ENCODE measurements at places on chromosomes 1 and 21.

- no peak for DNase-seq
Measured at GRCh38 chr1:181643631-181644030, 160.3 kb downstream of the CACNA1E start.

DNA sequence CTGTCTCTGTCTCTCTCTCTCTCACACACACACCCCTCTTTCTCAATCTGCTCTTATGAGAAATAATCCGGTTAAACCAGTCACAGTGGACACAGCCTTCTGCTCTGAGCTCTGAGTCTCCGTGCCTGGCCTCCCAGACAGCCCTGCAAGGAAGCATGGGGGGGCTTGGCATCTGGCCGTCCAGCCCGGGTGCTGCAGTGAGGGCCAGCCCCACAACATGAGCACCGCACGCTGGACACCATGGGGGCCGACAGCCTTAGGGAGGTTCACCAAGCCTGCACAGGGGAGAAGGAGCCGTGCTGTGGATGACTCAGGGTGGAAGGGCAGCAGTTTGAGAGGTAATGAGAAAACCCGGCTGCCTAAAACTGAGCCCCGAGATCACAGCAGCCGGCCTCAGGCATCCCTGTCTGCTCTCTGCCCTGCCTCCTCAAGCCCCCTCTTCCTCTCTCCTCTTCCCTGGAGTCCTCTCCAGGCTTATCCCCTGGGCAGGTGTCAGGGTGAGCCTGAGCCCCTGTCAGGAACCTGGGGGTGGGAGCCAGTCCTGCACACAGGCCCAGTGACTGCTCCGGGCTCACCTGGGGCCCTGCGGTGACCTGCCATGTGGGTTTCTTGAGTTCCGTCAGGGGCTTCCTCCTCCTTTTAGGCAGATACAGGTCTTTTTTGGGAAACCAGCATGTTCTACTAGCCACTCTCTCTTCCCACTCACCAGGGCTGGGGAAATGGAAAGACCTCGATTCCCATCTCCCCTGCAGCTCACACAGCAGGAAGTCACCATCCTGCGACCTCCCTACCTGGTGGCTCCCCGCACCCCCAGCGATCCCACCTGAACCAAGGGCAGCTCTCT, 92.8 kb downstream of the ITPKB start:
- DNase-seq, result no peak

- no peak for DNase-seq
Measured at GRCh38 chr1:71093938-71094337, 13.1 kb upstream of the ZRANB2 start.

DNA sequence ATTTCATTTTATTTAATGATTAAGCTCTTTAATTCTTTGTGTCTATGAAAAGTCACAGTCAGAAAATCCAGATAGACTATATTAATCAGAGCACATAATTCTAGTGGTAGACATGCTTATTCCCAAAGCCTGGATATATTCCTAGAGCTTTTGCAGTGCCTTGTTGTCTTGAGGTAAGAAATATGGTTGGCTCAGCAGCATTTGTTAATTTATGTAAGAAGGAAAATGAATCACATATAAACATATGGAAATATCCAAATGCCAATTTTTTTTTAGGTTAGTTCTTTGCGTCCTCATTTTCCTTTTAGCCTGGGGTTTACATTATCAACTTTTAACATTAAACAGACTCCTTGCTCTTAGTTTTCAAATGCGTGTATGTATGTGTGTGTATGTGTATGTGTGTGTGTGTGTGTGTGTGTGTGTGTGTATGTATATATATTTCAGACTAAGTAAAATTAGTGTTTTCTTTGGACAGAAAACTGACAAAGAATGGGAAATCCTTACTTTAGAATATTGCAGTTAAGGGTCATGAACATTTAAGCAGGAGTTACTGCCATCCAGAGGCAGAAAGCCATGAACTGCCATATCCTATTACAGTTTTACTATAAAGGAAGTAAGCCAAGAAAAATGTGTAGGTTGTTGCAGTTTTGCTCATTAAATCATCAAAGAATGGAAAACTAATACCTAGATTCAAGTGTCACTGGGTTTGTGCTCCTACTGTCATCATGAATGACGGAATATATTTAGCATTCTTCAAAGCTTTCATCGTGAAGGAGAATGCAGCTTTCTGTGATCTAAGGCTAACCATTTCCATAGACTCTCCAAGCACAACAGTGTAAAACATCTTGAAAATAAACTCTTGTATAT, 477.1 kb upstream of the NR5A2 start:
- no peak for DNase-seq

- DNase-seq, result no peak
Measured at GRCh38 chr1:20184997-20185833, 681 bp upstream of the UBXN10 start.

DNA sequence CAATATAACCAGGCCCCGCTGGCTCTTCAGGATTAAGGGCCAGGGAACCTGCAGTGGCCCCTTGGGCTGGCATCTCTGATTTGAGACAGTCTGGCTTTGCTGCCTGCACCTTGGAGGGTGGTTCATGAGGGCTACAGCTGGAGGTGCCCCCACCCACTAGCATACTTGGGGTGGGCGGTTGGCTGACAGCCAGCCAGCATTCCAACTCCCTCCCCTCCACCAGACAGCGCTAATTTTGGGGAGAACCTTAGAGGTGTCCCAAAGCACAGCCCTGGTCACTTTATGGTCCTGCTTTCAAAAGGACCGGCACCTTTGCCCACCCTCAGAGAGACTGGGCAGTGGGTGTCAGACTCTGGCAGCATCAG, 180.7 kb upstream of the VAMP3 start:
- no peak for DNase-seq

DNA sequence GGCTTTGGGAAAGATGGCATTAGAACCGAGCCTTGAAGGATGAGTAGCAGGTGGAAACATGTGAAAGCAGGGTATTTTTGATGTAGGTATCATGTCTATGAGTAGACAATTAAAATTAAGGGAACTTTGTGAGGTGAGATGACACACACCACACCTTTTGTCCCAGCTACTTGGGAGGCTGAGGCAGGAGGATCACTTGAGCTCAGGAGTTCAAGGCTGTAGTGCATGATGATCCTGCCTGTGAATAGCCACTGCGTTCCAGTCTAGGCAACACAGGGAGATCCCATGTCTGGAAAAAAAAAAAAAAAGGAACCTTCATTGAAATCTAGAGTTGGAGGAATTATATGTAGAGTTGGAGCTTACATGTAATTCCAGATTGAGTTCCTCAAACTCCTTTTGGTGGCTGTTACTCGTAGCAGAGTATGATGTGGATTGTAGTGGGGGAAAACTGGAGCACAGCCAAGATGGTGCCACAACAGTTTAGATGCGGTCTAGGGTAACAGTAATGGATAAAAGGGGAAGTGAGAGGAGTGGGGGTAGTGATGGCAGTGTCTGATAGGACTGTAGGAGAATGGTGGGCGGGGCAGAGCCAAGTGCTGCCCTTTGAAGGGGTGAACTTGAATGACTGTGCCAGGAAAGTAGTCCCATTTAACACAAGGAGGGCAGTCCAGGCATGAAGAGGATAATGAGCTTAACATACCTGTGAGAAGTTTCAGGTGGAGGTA, 17.4 kb downstream of the AK4 start:
- peak; percentile 21 for DNase-seq

DNA sequence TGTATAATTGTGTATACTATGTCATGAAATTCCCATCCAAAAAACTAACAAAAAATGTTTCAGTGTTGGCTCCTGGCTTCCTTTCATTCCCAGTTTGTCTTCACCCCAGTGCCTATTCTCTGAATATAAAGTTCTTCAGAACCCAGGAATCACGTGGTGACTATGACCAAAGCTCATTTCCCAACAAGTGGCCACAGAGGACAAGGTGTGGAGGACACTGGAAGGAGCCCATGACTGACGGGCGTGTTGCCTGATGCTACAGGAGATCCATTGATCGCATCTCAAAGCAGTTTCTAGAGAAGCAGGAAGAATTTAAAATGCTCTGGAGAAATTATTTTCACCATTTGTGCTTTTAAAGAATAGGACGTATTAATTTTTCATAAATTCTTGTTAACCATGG, 7.4 kb upstream of the GREM2 start:
- DNase-seq, result no peak

DNA sequence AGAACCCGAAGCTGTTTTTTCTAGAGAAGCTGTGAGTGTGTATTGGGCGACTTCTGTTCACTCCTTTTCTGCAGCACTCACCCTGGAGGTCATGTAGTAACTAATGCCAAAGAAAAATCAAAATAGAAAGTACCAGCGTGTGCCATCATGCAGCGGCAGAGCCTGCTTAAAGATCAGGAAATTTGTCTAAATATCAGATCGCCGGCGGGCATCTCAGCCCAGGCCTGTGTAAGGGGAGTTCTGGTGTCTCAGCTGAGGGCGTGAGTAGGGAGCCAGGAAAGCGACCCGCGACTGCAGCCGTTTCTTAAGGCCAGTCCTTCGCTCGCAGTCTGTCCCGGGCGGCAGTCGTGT, 768 bp downstream of the EDARADD start:
- DNase-seq, result no peak

GRCh38 chr1:88581703-88582102, 102.4 kb upstream of the PKN2 start:
- DNase-seq, result no peak

DNA sequence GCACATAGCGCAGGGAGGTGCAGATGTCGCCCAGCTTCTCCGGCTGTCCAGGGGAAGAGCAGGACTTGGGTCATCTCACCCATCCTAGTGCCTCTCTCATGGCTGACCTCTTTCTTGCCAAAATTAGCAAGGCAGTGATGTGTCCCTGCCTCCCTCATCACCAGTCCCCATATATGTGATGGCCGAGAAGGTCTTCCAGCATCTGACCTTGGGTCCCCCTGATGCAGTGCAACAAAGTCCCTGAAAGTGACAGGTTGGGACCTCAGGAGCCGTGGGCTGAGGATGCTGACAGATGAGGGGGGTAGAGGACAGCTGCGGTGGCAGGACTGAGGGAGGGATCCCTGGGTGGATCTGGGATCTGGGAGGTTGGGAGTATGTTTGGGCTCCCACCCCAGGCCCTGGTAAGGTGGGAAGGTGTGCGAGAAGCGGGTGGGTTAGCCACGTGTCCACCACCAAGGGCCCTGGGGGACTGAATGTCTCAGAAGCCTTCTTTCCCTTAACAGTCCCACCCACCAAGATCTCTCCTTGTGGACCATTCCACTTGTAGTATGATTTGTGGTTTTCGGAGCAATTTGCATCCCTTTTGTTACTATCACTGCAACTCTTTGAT, 109.7 kb downstream of the SYT2 start:
- no peak for DNase-seq

GRCh38 chr1:62407398-62408009, 29.3 kb upstream of the USP1 start:
- DNase-seq, result peak; percentile 61

DNA sequence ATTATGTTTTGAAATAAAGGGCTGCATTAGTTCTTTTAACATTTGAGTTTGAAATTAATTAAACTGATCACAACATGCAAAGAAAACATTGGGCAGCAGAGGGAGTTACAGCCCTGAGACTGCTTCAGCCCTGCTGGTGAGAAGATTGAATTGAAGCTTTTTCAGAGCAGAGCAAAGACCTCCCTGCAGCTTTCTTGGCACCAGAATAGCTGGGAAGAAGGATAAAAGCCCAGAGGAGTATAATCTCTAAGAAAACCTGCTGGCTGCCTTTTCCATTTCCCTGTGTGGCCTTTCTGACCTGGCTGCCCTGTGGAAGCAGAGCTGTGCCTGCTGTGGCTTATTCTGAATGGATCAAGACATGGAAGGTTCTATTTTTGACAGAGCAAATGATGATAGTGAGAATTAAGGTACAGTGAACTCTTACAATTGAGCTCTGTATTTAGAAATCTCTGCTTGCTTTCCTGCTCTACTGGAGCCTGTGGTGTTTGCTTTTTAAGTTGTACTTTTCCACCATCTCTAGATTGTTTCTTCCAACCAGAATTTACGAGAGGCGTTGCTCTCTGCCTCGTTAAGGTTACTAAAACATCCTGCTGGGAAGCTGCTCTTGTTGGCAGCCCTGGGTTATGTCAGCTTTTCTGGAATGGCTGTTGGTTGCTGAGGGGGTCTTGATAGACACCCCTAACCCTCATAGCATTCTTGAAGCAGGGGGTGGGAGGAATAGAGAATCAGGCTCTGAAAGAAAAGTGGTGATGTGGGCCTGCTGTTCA, 9.9 kb downstream of the SNRPE start:
- peak; percentile 72 for DNase-seq

GRCh38 chr1:69455718-69456117, 112.0 kb upstream of the LRRC7 start:
- DNase-seq, result no peak

DNA sequence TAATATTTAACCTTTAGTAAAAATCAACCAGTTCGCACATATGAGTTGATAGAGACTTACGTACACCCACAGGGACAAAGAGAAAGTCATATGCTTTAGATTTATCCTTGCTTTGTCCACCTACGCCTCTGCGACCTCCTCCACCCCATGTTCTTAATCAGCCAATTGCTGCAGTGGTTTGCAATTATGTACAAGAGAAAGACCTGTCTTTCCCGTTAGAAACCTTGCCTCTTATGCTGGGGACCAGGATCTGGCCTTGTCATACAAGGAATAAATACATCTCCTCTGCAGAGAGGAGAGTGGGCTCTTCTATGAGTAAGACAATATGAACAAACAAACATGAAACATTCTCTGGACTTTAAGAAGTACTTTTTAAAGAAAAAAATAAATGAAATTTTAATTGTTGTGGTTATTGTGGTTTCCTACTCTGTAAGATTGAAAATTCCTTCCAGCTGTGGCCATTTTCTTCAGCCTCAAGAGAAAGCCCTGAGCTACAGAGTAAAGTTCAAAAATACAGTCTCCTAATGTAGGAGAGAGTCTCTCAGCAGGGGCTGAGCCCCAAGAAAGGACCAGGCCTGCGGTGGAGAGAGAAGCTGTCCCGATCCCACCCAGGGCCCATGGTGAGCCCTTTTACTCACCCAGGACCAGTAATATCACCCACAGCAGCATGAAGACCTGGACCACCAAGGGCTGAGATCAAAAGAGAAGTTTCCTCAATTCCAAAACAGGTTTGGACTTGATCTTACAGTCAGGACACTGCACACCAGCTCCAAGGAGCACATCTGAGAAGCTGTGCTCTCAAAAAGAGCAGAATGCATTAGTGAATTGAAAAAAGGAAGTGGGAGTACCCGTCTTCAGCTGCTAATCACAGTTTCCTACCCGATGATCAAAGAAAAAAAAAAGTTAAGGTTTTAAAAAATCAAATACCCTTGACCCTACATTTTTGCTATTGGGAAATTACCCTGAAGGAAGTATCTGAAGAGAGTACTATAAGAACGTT, at the start of gene FCRL5:
Gene FCRL5, minus strand, starts transcription at position 822 of the 1,000 bp plus-strand sequence. Its CDS starts 153 bp downstream, at position 669.
- DNase-seq, result peak; percentile 77

- DNase-seq, result no peak
Measured at GRCh38 chr21:14759285-14759684, 213.2 kb upstream of the SAMSN1 start.

- DNase-seq, result no peak
Measured at GRCh38 chr1:50213505-50213904, 104.8 kb downstream of the ELAVL4 start.

DNA sequence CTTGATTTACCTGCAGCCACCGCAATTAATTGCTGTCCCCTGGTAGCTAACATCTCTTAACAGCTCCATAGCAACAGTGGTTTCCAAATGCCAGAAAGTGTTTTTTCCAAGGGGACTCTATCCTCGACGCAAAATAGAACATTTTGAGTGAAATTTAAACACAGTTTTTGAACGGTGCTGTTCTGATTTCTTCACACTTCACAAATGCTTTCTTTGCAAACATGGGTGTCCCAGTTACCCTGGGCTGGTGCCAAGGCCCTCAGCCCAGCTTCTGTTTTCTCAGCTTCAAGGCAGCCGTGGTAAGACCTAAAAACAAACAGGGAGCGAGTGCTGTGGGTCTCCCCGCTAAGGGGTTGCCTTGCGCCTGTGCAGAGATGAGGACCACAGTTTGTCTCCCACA, 147.3 kb upstream of the VAMP3 start:
- no peak for DNase-seq

- no peak for DNase-seq
Measured at GRCh38 chr1:236247286-236247685, 34.5 kb downstream of the ERO1B start.

Measured in OCI-LY7 (cell line).